ENCODE measurements at places on chromosomes 1 and 21. TPM values are rescaled to one million over a fixed set of nuclear protein-coding genes. Genes with fewer than 3 reads are reported as not detected.

The C1orf21 gene
- polyA plus RNA-seq: 40.3 TPM

The CD1B gene
- not detected for polyA plus RNA-seq

The LDLRAD2 gene
- 3.3 TPM for polyA plus RNA-seq

The TCEANC2 gene
- 8.5 TPM for polyA plus RNA-seq

The TPTE gene
- polyA plus RNA-seq: not detected

The PRAMEF27 gene
- not detected for polyA plus RNA-seq

The DVL1 gene
- polyA plus RNA-seq: 27.5 TPM

The USH2A gene
- polyA plus RNA-seq: 0.33 TPM

The FMOD gene
- polyA plus RNA-seq: 56.6 TPM

The UBE2U gene
- polyA plus RNA-seq: not detected

The FMO2 gene
- polyA plus RNA-seq: 1.7 TPM

The CYP2J2 gene
- polyA plus RNA-seq: 1.00 TPM

The DENND2C gene
- polyA plus RNA-seq: 3.1 TPM

The WNT3A gene
- polyA plus RNA-seq: 0.08 TPM

The TSPAN1 gene
- 94.9 TPM for polyA plus RNA-seq

The APOBEC4 gene
- not detected for polyA plus RNA-seq

The CYP4B1 gene
- polyA plus RNA-seq: 2.3 TPM

The ZMYM1 gene
- 16.2 TPM for polyA plus RNA-seq

The TMEM52 gene
- 1.2 TPM for polyA plus RNA-seq

The CASQ2 gene
- 2.0 TPM for polyA plus RNA-seq

The S100A6 gene
- 211 TPM for polyA plus RNA-seq

The GUCA2A gene
- polyA plus RNA-seq: not detected

The PFDN2 gene
- polyA plus RNA-seq: 84.3 TPM

The TMEM240 gene
- 3.6 TPM for polyA plus RNA-seq
